Thoracic aorta (tissue), 2 donors: ENCODE measurements at places on chromosomes 4 and X. TPM values are rescaled to one million over a fixed set of nuclear protein-coding genes. Genes with fewer than 3 reads are reported as not detected.

Gene CLDN34
- not detected for total RNA-seq

- no peaks in the 10 kb centered on the region for H3K4me1 ChIP-seq
- H3K4me3 ChIP-seq, result no peak overlapping the region
- H3K27ac ChIP-seq, result no peak overlapping the region
- no peaks in the 10 kb centered on the region for H3K27me3 ChIP-seq
These were observed 197.8 kb downstream of the EDA start for GRCh38 chrX:69813677-69814076.

- H3K36me3 ChIP-seq, result no peaks in the 10 kb centered on the region
- no peak overlapping the region for H3K4me3 ChIP-seq
- H3K4me1 ChIP-seq, result no peaks in the 10 kb centered on the region
- H3K27ac ChIP-seq, result no peak overlapping the region
- H3K27me3 ChIP-seq, result no peaks in the 10 kb centered on the region
- no peak for DNase-seq
These were observed 11.0 kb downstream of the BMX start for GRCh38 chrX:15511563-15511962.

DNA sequence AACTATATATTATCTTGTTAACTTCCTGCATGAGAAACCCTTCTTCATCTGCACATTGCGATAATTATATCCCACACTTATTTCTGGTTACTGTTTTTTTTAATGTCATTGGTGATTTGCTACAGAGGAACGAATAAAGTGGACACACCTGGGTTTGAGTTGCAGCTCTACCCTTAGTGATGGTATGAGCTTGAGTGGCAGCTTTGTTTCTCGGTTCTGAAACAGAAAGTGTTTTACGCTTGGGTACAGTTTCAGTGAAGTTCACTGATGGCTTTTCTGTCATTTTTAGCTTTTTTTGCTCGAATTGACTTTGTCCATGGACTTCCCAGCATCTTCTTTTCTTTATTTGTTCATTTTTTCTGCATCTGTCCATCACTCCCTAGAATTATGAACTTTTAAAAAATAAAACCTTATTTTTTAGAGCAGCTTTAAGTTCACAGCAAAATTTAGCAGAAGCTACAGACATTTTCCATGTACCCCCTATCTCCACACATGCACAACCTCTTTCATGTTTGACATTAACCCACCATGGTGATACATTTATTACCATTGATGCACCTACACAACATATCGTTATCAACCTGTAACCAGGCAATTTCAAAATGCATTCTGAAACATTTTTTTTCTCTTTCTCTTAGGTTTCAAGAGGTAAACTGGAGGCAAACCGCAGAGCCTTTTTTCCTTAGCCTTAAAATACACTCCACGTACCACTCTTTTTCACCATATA, 1041.6 kb upstream of the PRKX start:
- no peaks in the 10 kb centered on the region for H3K4me1 ChIP-seq
- no peaks in the 10 kb centered on the region for H3K36me3 ChIP-seq
- no peak overlapping the region for H3K4me3 ChIP-seq
- DNase-seq, result no peak
- H3K27ac ChIP-seq, result no peak overlapping the region

DNA sequence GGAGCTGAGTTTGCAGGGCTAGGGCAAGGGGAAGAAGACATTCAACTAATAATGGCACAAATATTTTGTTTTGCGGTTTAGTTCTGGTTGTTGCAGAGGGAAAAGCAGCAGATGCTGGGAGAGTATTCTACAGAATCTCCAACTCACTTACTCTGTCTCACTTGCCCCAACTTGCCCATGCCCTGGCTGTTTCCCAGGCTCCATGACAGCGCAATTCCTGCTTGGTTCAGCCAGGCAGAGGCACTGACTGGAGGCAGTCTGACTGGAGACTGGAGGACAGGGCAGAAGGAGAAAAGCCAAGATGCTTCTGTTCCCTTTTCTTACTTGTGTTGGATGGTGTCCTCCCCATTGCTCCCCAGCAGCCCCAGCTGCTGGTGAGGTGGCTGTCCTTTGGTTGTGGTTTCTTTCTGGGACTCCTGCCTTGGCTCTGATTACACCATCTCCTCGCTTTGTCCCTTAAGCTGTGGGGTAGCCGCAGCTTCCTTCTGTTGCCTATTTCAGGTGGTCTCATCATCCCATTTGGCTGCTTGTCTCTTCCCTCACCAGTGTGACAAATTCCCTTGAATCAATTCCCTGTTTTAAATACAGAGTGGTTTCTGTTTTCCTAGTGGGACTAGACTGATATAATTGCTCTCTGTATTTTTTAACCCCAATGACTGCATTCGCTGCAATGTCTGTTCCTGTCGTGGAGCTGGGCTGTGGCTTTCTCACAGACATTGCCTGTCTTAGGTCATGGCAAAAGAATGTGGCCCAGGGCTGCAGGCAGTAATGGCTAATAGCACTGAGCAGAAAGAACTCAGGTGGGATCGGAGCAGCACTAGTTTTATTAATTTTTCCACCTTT, 24.2 kb upstream of the RASL11B start:
- peaks cover 8% of the 10 kb centered on the region for H3K4me1 ChIP-seq
- H3K36me3 ChIP-seq, result no peaks in the 10 kb centered on the region
- H3K27ac ChIP-seq, result no peak overlapping the region
- no peak for DNase-seq
- H3K4me3 ChIP-seq, result no peak overlapping the region
- H3K27me3 ChIP-seq, result no peaks in the 10 kb centered on the region

DNA sequence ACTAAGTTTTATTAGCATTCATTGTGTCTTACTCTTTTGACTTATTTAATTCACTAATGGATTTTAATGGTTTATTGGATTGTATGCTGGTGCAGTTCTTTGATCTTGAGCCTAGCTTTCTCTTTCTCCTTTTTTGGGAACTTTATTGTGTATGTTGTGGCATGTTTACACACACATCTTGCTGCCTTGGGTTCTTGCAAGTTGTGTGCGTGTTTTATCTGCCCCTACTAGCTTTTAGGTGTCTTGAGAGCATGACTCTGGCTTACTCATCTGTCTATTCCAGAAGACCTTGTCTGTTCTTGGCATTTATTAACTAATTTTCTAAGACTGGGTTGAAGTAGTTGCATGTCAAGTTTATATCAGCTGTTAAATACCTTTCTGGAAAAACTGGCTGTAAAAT, 2.7 kb downstream of the TMEM165 start:
- H3K4me3 ChIP-seq, result peak overlapping the region; percentile 99
- H3K27ac ChIP-seq, result peak overlapping the region; percentile 100
- no peak for DNase-seq
- H3K36me3 ChIP-seq, result no peaks in the 10 kb centered on the region
- H3K4me1 ChIP-seq, result peaks cover 43% of the 10 kb centered on the region
- no peaks in the 10 kb centered on the region for H3K27me3 ChIP-seq

- H3K4me3 ChIP-seq, result no peak overlapping the region
- no peak for DNase-seq
- no peaks in the 10 kb centered on the region for H3K4me1 ChIP-seq
- no peak overlapping the region for H3K27ac ChIP-seq
These were observed 5.2 kb downstream of the FOXO4 start for GRCh38 chrX:71100581-71101505.

- no peaks in the 10 kb centered on the region for H3K4me1 ChIP-seq
- H3K27ac ChIP-seq, result no peak overlapping the region
- DNase-seq, result no peak
- H3K27me3 ChIP-seq, result no peaks in the 10 kb centered on the region
- no peak overlapping the region for H3K4me3 ChIP-seq
- H3K36me3 ChIP-seq, result no peaks in the 10 kb centered on the region
These were observed 9.0 kb downstream of the TCEAL3 start for GRCh38 chrX:103616676-103617186.

GRCh38 chr4:147954850-147955249, 223.0 kb downstream of the ARHGAP10 start:
- no peaks in the 10 kb centered on the region for H3K27me3 ChIP-seq
- peaks cover 11% of the 10 kb centered on the region for H3K4me1 ChIP-seq
- H3K4me3 ChIP-seq, result no peak overlapping the region
- peaks cover 7% of the 10 kb centered on the region for H3K36me3 ChIP-seq

- H3K27me3 ChIP-seq, result no peaks in the 10 kb centered on the region
- H3K4me3 ChIP-seq, result no peak overlapping the region
- H3K27ac ChIP-seq, result no peak overlapping the region
- no peaks in the 10 kb centered on the region for H3K36me3 ChIP-seq
- H3K4me1 ChIP-seq, result no peaks in the 10 kb centered on the region
These were observed 69.7 kb downstream of the MCUB start for GRCh38 chr4:109629775-109630174.

DNA sequence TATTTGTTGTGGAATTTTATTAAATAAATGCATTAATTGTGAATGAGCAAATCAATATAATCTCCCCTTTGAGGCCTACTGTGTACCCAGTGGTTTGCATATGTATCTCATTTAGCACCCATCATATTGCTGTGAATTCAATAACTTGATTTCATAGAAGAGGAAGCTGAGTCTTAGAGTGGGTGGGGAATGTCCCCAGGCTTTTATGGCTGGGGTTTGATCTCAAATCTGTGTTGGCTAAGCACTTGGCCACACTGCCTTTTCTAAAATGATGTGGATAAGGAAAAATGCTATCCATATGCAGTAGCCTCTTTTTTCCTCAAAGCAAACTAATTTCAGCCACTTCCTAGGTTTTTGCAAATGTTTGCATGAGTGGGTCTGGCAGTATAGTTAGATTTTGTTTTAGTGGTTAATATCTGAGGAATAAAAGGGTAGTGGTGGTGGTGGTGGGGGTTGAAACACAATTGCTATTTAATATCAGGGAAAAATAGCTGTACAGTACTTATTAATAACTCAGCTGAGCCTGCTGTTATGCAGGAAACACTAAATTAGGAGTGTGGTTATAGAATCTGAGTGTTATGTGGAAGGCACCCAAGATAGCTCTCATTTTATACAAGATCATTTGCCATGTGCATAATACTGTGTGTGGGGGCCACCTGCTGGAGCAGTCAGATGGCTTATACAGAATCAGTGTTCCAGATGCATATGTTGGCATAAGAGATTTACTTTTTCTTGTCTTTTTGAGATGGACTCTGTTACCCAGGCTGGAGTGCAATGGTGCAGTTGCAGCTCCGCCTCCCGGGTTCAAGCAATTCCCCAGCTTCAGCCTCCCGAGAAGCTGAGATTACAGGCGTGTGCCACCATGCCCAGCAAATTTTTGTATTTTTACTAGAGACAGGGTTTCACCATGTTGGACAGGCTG, 108.0 kb downstream of the TMEM131L start:
- no peaks in the 10 kb centered on the region for H3K36me3 ChIP-seq
- H3K27me3 ChIP-seq, result no peaks in the 10 kb centered on the region
- no peak for DNase-seq
- no peak overlapping the region for H3K4me3 ChIP-seq
- no peak overlapping the region for H3K27ac ChIP-seq
